ENCODE measurements at places on chromosomes 5 and 9.

DNA sequence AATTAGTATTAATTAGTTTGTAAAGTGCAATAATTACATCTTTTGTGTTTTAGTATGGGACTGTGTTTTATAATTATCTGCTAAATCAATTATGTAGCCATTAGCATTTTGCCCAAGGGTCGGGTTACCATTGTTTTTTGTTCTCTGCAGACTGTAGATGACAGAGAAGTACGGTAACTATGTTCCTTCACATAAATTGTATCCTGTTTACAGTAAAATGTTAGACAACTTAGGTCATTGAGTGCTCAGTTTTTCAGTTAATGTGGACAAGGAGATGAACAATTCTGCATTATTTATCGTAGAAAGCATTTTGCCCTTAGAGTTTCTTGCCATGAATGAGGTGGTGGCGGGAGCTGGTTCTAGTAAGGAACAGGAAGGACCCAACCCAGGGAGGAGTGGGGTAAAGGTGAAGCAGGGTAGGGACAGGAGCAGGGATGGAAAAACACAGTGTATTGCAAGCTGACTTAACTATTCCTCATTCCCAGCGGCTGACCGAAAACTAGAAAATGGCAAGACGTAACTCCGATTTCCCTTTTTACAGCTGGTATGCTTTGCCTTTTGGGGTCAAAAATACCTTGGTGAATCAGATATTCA, 243.7 kb upstream of the SLC24A2 start:
- DNase-seq: no peak

DNA sequence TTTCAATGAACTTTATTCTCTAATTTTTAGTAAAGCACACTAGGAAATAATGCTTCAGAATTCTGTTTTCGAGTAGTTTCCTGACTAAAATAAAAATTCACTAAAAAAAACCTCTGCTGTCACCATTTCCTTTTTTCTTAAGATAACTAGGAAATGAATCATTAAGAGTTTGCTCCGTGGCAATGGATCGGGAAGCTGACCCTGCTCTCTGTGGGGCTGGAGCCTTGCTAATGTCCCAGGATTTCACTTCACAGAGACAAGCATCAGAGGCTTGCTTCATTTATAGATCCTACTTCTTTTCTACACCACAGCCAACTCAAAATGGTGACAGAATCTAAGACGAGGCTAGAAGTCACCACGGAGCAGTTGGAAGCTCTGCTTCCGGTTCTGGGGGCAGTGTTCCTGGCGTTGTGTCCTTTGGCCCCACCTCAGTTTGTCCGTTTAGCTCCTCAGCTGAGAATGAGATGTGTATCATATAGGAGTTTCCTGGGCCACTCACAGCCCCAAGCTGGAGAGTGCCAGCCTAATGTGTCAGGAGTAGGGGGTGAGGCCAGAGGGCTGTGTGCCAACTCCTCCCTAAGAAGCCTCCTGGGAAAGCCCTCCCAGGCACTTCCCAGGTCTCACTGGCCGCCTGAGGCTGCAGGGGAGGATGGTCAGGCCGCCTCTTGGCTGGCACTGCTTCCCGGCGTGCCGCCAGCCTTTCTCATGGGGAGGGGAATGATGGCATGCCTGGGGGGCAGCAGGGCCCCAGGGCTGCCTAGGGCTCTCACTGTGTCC, 19.6 kb downstream of the TENT4A start:
- no peak for DNase-seq

GRCh38 chr9:5388026-5388819, 48.5 kb upstream of the RLN1 start:
- DNase-seq: no peak

DNA sequence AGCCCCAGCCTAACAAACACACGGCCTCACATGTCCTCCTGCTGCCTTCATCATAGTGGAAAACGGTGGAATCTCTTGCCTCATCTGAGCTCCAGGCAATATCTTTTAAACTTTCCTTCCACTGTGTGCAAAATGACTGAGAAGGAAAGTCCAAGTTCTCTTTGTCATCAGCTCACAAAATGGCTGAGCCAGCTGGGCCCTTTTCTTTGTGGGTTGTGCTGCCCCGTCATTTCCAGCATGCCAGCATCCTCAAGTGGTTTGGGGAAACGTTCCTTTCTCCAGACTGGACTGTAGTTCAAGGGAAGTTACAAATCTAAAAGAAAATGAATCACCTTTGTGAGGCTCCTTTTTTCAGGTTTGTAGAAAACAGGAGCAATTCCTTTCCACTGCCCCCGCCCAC, 171.1 kb upstream of the FSTL4 start:
- DNase-seq: no peak

GRCh38 chr5:136309376-136309775, 56.0 kb downstream of the TRPC7 start:
- DNase-seq: no peak

Data from stimulated activated CD4-positive, alpha-beta T cell treated with anti-CD3 and anti-CD28 coated beads, Interleukin-4, amount 100 ng/mL, for 1 hour (primary cell).